ENCODE measurements at places on chromosomes 16 and 17.

- no peak for DNase-seq
These were observed 35.0 kb downstream of the ZCCHC14 start for GRCh38 chr16:87457709-87458423.

GRCh38 chr17:32588982-32589381 is 102.2 kb downstream of the CDK5R1 start:
- DNase-seq, result no peak

- DNase-seq, result no peak
These were observed 40.6 kb downstream of the MPRIP start for GRCh38 chr17:17082878-17083277.

- DNase-seq, result no peak
These were observed 1.5 kb upstream of the FAAP100 start for GRCh38 chr17:81553616-81554181.

DNA sequence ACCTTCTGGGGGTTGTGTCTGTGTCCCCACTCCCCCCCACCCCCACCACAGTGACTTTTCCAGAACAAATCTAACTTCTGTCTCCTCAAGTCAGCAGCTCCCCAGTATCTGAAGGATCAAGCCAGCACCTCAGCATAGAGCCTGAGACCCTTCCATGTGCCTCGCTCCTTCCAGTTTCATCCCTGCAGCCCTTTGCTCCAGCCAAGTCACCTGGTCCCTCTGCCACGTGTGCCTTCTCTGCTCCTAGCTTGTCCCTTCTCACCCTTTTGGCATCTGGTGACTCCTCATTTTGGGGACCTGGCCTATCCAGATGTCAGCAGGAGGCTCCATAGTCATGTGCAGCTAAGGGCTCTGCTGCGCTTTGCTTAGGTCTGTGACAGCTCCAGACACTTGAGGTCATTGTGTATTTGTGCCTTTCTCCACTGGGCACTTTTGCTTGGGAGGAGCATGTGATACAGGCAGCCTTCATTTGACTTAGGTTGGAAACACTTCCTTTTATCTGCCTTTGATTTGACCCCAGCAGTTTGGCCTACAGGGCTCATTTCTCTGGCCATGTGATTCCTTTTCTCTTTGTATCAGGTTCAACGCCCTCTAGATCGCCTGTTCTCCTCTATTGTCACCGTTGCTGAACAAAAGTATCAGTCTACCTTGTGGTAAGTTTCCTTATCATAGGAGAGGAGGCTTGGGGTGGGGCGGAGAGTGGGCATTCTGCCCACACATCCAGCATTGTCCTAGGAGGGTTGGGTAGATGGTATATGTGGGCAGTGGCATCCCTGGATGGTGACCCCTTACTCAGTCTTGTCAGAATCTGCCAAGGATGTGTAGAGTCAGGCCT is 7.1 kb upstream of the NFATC3 start:
- no peak for DNase-seq

GRCh38 chr17:68152161-68152571 is 95.7 kb upstream of the AMZ2 start:
- DNase-seq, result no peak

GRCh38 chr16:29963021-29963743 is 1.3 kb downstream of the TMEM219 start:
- DNase-seq, result no peak

All from muscle of arm (tissue), 14 donors.